Posterior vena cava (tissue), 2 donors: ENCODE measurements at places on chromosomes 2 and 18.

DNA sequence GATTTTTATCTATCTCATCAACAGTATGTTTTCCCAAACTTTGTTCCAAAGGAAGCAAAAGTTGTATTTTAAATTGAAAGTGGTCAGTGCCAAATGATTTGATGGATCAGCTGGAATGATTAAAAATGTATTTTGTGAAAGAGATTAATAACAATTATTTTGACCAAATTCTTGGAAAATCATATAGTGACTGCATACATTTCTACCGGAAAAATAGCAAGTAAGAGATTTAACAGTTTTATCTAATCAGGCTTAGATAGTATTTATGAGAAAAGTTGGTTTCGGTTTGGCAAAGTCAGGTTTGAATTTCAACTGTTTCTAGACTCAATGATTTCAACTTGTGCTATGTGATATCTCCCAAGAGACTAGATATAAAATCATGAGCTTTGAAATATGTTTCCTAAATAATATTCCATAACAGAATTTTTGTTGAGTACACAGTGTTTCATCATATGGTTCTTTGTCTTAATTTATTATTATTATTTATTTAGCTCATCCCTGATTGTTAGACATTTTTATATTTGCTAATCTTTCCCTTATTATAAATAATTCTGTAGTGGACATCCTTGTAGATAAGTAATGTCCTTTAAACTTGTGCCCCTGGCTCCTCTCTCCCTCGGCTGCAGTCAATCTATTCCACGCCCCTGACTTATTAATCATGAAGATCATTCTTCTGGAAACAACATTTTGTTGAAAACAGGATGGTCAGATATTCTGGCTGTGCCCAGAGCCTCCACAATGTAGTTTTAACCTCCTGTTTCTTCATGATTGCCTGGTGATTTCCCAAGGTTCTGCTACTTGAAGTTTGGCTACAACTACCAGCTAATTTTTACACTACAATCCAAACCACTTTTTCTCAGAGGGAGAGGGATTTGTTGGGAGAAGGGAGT is 520.7 kb upstream of the TCF4 start:
- no peak for DNase-seq

DNA sequence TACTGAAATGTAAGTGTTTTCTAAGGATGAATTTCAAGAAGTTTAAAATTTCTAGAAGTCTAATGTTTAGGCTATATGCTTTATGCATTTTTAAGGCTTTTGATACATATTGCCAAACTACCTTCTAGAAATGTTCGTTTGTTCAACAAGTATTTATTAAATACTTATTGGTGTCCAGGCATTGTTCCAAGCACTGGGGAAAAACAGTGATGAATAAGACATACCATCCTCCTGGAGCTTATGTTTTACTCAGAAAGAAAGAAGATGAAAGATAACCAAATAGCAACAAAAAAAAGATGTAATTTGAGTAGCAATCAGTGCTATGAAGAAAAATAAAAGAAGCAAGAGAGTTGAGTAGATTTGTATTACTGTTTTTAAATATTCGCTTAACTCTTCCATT is 692.9 kb downstream of the SLC4A3 start:
- DNase-seq = no peak

DNA sequence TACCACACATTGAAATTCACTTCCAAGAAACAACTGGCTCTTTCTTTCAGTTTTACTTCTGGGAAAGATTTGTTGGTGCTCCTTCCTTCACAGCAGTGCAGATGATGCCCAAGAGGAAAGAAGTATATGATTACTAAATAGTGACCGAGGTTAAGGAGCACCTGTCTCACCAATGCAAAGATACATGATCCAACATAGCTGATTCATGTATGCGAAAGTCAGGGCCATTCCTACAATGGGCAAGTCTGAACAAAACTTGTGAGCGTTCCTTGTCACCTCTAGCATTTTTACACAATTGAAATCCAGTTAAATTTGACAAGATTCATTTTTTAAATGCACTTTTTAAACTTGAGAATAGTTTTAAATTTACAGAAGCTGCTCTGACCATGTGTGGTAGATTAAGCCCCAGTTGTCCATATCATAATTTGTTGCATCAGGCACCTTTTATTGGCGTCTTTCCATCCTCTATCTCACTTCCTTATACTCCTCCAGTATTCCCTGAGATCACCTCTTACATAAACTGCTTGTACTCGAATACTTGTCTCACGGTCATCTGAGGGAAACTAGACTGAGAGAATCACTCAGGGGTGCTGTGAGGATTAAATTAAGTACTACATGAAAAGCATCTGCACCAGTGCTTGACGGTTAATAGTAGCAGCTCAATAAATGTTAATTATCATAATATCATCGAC is 438.8 kb upstream of the CDH20 start:
- DNase-seq = no peak

DNA sequence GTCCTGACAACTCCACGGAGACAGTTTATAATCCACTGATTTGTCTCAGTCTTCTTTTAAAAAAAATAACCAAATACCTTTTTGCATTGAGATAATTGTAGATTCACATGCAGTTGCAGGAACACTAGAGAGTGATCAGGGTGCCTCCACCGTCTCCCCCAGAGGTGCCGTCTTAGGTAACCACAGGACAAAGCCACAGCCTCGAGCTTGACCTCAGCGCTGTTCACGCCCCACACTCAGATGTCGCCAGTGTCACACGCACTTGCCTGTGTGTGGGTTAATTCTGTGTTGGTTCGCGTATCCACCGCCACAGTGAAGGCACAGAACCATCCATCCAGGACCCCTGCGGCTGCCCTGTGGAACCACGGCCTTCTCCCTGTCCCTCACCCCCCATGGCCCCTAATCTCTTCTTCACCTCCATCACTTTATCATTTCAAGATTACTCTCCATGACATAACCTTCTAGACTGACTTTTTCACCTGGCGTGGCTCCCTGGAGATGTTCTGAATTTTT is 295.0 kb upstream of the HDAC4 start:
- no peak for DNase-seq

GRCh38 chr2:112483042-112483473 is 1.1 kb downstream of the TTL start:
- DNase-seq = no peak

GRCh38 chr2:240963868-240964703 is 34.3 kb upstream of the SNED1 start:
- peak; percentile 78 for DNase-seq

- no peak for DNase-seq
These were observed 3.5 kb downstream of the IL1B start for GRCh38 chr2:112832841-112833638.

GRCh38 chr2:129575431-129575830 is 404.0 kb upstream of the RAB6C start:
- no peak for DNase-seq

DNA sequence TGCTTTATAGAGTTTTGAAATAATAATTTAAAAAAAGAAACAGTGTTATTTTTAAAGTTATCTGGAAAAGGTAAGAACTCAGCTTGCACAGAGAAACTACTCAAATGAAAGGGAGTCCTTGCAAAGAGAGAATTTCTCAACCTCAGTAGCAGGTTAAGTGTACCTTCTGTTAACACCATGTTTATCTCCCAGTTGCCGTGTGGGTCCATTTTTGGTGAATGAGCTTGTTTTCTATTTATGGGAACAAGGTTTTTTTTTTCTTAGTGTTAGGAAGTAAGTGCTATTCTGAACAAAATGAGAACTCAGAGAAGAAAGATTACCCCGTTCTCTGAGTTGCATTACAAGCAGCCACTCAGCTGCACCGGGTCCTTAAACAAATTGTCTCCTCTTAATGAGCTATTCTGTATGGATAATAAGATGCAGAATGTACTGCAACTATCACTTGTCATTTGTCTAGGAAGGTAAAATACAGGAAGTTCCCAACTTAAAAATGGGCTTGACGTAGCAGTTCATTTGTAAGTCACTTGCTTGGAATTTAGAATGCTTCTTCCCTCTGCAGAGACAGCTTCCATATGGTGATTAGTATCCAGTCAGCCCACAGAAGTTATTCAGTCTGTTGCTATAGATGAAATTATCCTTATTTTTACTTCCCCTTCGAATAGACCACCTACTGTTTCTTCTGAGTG is 74.9 kb downstream of the LTBP1 start:
- DNase-seq = no peak

GRCh38 chr2:120744817-120745216 is 9.1 kb downstream of the GLI2 start:
- no peak for DNase-seq

DNA sequence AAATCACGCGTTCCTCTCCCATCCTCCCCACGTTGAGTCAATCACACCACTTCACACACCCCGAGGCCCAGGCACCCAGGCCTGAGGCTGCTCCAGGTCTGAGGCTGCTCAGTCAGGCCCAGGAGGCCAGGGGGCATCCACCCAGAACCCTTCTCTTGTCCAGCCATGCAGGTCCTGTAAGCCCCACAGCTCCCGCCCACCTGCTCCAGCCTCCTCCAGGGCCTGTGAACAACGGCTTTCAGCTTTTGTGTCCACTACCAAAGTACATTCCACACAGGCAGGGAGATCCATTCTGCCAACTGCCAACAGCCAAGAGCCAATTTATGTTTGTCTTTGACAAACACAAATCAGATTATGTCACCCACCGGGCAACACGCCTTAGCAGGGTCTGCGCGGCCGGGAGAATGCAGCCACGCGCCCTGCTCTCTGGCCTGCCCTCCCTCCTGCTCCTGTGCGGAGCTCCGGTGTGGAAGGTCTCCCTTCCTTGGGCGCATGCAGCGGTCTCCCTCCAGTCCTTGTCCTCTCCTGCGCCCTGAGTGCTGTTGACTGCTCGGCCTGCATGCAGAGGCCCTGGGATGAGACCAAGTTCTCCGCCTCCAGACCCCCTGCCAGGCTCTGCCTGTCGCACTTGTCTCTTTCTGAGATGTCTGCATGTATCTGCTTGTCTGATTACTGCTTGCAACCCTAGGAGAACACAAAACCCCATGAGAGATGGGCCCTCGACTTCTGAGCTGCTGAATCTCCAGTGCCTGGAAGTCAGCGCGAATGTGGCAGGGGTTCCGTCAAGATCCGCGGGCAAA is 146.6 kb downstream of the ZNF516 start:
- DNase-seq = no peak

DNA sequence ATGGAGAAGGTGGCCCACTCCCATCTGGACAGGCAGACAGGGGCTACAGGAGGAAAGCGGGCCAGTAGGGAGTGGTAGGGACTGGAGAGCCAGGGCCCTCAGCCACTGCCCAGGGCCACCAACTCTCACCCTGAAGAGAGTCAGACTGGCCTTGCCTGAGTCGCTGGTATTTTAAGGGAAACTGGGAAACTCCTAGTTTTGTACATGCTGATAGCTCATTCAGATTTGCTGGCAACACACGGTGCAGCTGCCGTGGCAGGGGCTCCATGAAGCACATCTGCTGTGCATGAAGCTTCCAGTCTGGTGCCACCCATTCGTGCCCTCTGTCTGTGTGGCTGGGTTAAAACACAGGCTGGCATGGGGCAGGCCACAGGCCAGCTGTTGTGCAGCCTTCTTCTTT is 137.3 kb upstream of the GLI2 start:
- peak; percentile 59 for DNase-seq

GRCh38 chr2:46737577-46737976 is 178.0 kb downstream of the MCFD2 start:
- DNase-seq = no peak

DNA sequence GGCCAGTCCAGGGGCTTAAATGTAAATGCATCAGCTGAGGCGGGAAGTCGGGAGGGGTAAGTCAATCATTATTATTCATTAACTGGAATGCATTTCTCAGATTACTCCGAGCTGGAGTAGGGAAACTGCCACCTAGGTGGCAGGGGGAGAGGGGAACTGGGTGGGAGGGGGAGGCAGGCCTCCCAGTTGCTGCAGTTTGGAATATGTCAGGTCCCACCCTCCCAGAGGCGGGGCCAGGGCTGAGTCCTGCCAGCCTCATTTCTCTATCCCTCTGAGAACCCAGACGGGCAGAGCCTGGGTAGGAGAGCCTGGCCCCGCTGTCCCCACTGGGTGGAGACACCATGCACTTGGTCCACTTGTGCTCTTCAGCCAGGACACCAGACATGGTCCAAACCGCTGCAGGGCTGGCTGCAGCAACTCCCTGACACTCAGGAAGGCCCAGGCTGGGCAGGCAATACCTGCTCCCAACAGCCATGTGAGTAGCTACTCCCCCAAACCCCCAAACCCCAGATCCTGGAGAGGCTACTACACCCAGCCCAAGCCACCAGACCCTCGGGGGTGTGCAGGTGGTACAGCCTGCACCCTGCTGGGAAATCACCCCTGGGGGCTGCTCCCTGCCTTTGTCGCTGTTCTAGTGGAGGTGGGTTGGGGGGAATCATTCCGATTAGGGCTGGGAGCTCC is at the start of gene GPBAR1:
Gene GPBAR1, plus strand, starts transcription at position 274 of the 681 bp plus-strand sequence. CDS start 1,710 bp downstream, outside the sequence.
- peak; percentile 84 for DNase-seq

DNA sequence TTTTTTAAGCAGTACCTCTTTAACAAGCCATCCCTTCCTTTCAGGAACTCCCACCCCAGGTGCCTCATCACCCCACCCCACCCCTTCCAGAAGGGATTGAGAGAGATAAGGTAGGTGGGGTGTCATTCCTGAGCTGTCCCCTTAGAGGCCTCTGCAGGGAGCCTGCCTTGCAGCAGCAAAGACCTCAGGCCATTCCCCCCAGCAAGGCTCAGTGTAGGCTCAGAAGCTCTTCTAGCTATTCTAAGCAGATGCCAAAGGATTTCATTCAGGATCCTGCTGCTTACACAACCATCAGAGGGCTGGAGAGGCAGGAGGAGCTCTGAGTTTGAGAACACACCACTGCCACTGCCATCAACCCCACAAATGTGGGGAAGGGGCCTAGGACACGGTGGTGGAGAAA is 5.8 kb upstream of the FIGLA start:
- no peak for DNase-seq

- DNase-seq = no peak
These were observed 25.5 kb downstream of the CCDC141 start for GRCh38 chr2:179024445-179024844.

DNA sequence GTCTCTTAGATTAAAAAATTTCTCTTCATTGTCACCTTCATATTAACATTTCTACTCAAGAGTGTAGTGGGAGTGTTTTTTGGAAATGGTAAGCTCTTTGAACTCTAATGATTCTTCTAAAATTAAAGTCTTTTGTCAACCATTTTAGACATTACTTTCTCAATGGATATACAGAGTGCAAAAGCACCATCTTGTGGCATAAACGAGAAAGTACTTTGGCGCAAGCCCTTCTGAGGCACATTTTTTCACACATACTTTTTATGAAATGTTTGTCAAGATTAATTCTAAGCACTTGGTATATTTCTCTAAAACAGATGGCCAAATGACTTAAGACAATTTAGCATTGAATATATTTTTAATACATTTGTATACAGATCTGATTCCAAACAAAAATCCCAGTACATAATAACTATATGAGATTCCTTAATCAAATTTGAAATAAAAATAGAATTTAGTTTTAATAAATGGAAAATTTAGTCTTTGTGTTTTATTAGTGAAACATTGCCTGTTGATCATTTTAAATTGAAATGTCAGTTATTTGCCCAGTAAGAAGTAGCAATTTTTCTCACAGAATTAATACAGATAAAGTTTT is 63.3 kb upstream of the GALNT5 start:
- no peak for DNase-seq

- no peak for DNase-seq
These were observed 732.5 kb upstream of the CHAC2 start for GRCh38 chr2:53035153-53035552.

- DNase-seq = no peak
These were observed 42.0 kb upstream of the CCDC88A start for GRCh38 chr2:55461679-55462078.
